Calu3 (cell line): ENCODE measurements at places on chromosomes 12 and 14. TPM values are rescaled to one million over a fixed set of nuclear protein-coding genes. Genes with fewer than 3 reads are reported as not detected.

Gene PPFIA2
- 0.07 TPM in 1 of 2 replicates, not detected in the other for total RNA-seq

GRCh38 chr14:50417853-50418252, 21.2 kb upstream of the CDKL1 start:
- DNase-seq, result no peak

DNA sequence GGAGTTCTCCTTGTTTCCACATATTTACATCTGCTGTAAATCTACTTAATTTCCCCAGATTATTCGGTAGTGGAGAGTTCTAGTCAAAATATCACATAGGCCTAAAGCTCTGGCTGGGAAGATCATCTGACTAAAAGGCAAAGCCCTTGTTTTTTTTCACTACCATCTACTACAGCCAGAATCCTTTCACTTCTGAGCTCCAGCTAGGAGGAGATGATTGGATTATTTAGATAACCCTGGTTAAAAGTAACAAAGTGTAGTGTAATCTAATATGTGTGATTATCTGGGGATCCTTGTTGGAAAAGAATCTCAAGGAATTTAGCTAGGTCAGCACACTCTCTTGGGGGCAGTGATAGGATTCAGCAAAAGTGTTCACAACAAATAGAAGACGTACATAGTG, 125.4 kb downstream of the DYRK2 start:
- no peak for DNase-seq

- no peak for DNase-seq
Observed at GRCh38 chr14:20907214-20907613, 16.0 kb downstream of the RNASE3 start.

DNA sequence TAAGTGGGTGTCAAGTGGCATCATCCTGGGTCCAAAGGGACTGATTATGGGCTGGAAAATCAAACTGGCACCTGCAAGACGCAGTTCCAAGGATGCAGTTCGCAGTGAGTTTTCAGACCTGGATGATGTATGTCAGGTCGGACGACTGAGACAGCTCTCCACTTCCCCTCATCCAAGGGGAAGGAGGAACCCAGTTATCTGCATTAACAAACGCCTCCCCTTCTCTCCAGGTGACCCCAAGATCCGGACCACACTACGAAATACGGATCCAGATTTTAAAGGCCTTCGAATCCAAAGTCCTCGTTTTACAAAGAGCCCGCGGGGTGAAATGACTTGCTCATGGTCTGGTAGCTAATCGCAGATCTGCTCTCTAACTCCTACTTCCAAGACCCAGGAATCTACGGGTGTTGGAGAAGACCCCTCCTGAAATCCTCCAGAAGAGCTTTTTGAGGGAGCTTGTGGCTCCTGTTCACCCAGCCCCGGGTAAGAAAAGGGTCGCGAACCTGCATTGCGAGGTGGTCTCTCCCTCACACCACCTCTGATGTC, 460 bp upstream of the SYNE2 start:
- no peak for DNase-seq

DNA sequence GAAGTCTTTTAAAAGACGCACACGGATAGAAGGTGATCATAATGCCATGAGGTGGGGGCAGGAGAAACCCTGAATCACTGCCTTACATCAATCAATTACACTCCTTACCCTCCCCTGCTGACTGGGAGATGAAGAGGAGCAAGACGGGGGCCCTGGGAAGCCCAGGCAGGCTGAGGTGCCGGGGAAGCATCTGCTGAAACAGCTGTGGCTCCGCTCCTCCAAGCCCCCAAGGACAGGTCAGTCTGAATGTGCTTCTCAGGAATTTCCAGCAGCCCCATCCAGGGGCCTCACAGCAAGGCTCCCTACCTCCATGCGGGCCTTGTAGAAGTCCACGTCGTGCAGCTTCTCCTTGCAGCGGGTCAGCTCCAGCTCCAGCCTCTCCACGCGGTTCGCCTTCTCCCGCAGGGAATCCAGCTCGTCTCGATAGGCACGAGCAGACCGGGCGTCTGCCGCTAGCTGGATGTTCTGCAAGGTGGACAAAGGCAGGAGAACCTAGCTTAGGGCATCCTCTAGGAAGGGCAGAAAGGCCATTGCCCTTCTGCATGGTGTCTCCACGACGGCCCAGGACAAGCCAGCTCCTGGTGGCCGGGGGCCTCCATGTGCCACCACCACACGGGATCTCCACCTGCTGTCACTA, 79.8 kb downstream of the CCDC88C start:
- no peak for DNase-seq

- DNase-seq, result no peak
Observed at GRCh38 chr12:129605666-129606065, 298.2 kb downstream of the TMEM132D start.

GRCh38 chr14:66037361-66037760, 448.8 kb upstream of the CCDC196 start:
- no peak for DNase-seq

DNA sequence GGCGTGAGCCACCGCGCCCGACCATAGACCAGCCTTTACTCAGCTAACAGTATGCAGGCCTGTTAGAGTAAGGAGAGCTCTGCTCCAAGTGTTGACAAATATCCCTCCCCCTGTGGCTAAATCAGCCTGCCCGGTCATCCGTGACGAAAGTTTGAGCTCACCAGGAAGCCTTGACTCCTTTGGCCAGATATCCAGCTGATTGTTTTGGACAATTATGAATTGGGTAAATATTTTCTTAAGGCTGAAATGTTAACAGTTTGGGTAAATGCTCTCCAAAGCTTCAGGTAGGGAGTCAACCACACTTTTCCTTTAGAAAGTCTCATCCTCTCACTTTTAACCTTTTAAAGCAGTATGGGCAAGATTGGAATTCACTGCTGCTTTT, 157.9 kb downstream of the PAWR start:
- DNase-seq, result no peak

GRCh38 chr12:120514002-120514401, 15.0 kb downstream of the COQ5 start:
- DNase-seq, result no peak

- no peak for DNase-seq
Observed at GRCh38 chr14:22533057-22533704, 55.8 kb downstream of the DAD1 start.

- no peak for DNase-seq
Observed at GRCh38 chr12:89344043-89344861, 8.0 kb downstream of the DUSP6 start.

DNA sequence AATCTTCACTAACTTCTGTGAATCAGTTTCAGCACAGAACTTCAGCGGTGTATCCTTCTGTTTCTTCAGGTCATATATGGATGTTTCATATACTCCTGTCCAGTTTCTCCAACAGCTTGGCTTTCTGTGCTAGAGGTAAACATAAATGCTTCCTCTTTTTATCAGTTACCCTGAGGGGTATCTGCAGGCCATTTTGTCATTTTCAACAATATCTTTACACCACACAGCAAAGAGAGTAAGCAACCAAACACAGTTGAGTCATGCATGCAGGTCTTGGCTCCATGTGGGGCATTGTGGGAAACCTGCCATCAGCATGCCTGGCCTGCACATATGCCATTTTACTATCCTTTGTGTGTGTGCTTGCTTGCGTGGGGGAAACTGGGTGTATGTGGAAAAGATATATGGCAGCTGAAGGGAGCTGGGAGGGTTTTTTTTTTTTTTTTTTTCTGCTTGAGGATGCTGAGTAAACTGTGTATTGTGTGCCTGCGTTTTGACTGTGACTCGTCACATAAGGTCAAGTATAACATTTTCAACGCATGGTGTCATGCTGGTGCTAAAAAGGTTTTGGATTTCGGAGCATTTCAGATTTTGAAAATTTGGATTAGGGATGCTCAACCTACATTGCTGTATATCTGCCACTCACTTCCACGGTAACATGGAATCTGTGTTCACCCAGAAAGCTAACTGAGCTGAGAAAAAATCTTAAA, 56.1 kb upstream of the YARS2 start:
- no peak for DNase-seq
